Germinal center (tissue), 1 donor: ENCODE measurements at places on chromosomes 11 and 22.
A peak's percentile ranks its signal among the peaks of the same experiment; 100 is the strongest.

DNA sequence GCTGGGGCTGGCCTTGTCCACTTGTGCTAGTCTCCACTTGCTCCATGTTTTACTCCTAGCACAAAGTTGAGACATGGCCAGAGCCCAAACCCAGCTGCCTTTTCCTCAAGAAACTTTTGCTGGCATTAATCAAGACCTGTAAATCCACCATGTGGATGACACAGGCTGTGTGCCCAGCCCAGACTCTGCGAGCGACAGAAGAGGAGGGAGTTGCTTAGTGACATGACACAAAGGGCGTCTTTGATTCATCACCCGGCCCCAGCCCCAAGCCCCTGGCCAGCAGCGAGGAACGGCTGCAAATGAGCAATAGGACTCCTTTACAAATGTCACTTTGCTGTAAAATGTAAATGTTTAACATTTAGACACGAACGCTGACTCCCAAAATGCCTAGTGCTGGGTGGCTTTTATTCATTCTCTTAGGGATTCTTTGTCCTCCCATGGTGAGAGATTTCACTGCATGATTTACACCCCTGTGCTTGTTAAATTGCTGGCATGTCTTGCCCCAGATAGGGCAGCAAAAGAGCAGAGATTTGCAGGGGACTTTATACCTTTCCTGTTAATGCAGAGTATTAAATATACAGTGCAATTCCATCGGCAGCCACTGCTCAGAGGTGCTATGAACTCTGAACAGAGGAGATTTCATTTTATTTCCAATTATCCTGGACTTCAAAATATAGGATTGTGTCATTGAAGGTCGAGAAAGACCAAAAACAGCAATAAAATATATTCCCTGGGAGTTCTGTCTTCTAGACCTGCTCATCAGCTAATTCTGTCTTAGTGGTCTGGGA, 263.6 kb upstream of the NCAM1 start:
- no peak for DNase-seq

GRCh38 chr11:121029153-121029552, 5.3 kb downstream of the TBCEL start:
- no peak for DNase-seq

DNA sequence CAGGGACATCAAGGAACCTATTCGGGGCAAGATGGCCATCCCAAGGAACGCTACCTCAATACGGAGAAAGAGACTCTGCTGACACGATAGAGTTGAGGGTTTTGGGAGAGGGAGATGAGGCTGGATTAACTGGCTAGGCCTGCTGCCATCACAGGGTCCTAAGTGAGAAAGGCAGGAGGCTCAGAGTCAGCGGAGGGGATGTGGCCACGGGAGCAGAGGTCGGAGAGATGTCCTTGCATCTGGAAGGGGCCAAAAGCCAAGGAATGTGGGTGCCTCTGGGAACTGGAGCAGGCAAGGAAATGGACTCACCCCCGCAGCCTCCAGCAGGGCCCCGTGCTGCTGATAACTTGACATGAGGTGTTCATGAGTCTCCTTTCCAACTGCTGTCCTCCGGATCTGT, 31.0 kb upstream of the RFPL3 start:
- no peak for DNase-seq

GRCh38 chr11:129451524-129451923, 75.9 kb downstream of the BARX2 start:
- no peak for DNase-seq

DNA sequence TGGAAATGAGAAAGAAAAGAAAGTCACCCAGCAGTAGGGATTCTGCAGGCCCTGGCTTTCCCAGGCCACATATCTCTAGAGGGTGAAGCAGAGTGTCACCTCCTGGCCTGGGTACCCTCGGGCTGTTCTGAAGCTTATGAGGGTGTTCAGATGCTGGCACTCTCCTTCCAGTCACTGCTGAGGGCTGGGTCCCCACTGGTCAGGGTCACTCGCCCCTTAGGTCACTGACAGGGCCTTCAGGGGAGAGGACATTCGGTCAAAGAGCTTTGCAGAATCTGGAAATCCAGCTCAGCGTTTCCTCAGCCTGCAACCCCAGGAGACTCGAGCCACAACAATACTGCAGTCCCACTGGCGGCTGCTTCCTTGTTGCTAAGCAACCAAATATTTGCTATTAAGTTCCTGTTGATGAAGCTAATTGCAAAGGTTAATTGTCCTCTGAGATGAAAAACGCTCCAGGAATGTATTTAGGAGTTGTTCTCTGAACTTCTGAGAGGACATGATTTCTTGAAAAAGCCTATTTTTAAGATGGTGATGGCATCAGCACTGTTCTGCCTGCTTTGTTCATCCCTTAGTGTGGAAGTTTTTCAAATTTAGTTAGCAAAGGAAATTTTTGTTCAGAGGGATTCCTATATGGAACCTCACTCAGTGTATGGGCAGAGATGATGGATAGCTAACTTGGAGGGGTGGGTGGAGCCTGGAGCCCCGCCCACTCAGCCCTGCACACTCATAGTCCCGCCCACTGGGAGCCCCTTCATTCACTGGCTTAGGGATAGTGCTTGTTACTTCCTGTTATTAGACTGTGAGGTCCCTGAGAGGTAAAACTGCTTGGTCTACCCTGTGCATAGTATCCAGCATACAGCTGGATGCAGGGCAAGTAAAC, 109.2 kb downstream of the CSNK2A3 start:
- peak; percentile 85 for DNase-seq

GRCh38 chr22:49372530-49373288, 455.0 kb downstream of the BRD1 start:
- DNase-seq, result no peak

GRCh38 chr11:121887976-121888557, 227.9 kb downstream of the BLID start:
- DNase-seq, result no peak

DNA sequence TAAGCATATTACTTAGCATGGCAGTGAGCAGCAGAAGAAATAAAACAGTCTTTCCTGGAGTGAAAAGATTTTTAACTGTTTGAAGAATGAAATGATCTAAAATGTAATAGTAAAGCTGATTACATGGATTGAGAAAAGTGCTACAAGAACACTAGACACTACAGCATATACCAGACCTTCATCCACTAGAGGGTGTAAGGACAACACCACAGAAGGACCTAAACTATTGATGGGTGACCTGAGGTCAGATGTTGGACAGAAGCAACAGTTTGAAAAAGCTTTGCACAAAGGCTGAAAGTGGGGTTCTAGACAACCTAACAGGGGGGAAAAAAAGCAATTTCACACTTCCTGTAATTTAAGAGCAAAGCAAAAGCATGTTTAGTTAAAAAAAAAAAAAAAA, 97.7 kb downstream of the RBFOX2 start:
- peak; percentile 18 for DNase-seq

DNA sequence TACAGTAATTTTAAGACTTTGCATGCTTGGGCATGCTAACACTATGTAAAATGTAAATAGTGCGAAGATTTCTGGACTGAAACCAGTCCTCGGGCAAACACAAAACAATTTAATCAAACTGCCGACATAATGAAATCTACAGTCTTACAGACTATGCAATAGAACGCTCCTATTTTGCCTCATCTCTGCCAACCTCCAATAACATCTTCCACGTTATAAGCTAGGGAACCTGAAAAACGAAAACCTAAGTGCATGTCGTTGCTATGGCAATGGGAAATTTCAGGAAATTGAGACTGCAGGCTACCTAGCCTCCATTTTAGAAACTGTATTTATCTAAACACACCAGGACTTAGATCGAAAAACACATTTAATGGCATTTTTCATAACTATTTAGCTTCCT, 1.1 kb downstream of the CSTF3 start:
- no peak for DNase-seq

- DNase-seq, result no peak
Observed at GRCh38 chr11:64538501-64538951, 52.5 kb upstream of the SLC22A12 start.

DNA sequence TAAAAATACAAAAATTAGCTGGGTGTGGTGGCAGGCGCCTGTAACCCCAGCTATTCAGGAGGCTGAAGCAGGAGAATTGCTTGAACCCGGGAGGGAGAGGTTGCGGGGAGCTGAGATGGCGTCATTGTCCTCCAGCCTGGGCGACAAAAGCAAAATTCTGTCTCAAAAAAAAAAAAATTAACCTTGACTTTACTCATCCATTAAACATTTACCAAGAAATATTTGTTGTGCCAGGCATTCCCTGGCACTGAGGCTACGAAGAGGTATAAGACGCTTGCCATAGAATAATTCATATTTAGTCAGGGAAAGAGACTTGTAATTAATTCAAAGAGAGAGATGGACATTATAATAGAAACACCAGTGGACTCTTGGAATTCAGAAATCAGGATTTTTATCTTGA, 13.2 kb upstream of the PAFAH1B2 start:
- no peak for DNase-seq

DNA sequence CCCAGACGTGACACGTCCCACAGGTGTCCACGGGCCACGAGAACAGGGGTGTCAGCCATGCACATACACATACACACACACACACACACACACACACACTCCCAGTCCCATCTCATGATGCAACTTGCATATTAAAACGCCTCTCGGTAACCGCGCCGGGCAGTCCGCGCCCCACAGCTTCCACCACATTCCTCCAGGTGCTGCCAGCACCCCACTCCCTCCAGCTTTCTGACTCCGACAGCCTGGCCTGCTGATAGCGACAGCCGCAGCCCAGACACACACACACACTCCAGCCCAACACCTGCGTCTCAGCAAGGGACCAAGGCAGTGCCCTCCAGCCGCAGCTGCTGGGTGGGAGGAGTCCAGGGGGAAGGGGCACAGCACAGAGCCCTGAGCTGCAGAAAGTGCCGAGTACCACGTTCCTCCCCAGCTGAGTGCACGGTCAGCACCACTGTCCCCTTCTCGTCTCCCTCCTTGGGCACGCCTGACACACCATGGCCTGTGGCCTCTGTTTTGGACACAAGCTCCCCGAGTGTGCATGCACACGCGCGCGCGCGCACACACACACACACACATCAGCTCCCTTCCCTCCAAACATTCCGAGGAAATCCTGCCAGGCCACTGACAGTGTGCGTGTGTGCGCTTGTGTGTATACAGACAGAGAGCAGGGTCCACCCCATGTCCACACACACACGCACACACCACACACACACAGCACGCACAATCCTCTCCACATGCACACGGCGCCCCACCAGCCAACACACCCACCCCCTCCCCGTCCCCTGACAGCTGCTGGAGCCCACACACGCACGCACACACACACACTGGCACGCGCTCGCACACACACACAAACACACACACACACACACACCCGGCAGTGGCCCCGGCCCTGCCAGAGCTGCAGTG, 1.2 kb downstream of the ELFN2 start:
- no peak for DNase-seq

DNA sequence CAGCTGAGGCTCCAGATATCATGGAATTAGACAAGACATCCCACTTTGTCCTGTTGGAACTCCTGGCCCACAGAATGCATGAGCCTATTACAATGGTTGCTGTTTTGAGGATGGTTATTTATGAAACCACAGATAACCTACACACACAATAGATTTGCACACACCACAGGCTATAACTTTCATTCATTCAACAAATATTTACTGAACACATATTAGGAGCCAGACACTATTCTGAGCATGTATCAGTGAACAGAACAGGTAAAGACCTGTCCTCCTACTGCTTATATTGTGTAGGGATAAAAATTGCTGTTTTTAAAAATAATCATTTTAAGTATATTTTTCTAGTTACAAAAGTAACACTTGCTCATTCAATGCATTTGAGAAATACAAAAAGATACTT, 13.4 kb upstream of the LDLRAD3 start:
- no peak for DNase-seq

DNA sequence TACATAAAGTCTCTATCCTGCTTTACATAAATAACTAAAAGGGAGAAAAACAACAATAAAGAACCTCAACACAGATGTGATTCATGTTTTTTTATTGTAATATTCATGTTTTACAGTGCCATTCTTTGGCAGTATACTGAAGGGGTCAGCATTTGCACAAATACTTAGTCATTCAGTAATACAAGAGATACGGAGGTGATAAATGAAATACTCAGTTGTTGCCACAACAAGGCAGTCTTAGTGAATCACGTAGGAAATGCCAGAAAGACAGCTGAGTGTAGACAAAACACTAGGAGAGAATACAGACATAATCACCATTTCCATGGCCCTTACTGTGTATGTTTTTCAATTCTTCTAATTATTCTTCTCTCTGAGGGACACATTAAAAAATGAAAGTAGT, 910.4 kb downstream of the METTL15 start:
- no peak for DNase-seq

DNA sequence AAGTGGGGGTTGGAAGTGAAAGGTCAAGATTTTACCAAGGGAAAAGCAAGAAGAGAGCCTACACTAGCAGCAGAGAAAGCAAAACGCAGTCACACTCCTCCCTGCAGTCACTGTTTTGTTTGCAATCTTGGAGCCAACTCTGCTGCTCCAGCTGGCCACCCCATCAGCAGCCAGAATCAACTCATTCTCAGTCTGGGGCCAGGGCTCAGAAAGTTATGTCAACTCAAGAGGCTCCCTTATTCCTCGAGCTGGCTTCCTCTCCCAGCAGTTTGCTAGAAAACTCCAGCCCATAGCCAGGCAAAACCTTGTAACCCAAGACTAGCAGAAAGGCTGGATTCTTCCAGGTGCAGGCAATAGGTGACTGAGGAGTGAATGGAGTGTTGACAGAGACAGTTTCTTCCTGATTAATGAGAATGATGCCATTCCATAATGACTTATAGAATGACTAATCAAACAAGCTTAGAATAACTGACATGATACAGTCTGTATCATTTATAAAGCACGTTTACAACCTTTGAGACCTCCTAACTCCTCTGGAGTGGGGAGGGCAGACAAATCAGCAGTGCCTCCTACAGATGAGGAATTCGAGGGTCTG, 53.4 kb downstream of the P4HA3 start:
- no peak for DNase-seq

GRCh38 chr11:134224710-134225664, 516 bp downstream of the VPS26B start:
- peak; percentile 26 for DNase-seq

DNA sequence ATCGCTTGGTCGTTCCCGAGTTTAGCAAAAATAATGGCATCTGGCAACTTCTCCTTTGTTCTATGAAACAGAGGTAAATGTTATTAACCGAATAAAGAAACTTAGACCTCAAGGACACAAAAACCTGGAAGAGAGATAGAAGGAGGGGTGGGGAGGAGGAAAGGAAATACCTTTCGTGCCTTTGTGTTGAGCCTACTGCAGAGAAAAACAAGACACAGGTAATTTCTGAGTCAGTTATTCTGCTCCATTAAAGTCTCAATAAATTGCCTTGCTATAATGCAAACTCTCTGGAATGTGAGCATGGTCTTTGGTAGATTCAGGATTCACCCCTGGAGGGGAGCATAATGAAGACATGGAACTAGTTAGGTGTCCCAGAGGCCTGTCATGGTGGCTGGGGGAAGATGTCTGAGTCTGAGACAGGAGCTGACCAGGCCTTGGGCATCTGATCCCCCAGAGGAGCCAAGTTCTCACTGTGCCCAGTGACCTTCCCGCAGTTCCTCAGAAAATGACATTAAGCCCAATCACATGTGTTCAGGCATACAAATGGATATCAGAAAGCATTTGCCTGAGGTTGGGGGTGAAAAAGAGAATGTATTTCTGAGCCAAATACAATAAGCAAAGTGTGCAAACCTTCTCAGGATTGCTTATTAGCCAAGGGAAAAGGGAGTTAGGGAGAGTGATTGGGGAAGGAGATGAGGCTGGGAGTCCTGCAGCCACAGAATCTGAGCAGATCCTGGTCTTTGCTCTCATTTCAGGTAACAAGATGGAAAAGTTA, 72.6 kb upstream of the CADM1 start:
- no peak for DNase-seq

GRCh38 chr11:27028561-27028965, 12.1 kb upstream of the BBOX1 start:
- DNase-seq, result no peak

GRCh38 chr11:530960-531831, 4.2 kb downstream of the HRAS start:
- DNase-seq, result no peak

GRCh38 chr11:120942701-120943100, 81.2 kb upstream of the TBCEL start:
- no peak for DNase-seq
